NCI-H2081 treated with DMSO at 0.1 percent for 48 hours (cell line): ENCODE measurements at places on chromosomes 11 and 22.
A peak's percentile ranks its signal among the peaks of the same experiment; 100 is the strongest.

DNA sequence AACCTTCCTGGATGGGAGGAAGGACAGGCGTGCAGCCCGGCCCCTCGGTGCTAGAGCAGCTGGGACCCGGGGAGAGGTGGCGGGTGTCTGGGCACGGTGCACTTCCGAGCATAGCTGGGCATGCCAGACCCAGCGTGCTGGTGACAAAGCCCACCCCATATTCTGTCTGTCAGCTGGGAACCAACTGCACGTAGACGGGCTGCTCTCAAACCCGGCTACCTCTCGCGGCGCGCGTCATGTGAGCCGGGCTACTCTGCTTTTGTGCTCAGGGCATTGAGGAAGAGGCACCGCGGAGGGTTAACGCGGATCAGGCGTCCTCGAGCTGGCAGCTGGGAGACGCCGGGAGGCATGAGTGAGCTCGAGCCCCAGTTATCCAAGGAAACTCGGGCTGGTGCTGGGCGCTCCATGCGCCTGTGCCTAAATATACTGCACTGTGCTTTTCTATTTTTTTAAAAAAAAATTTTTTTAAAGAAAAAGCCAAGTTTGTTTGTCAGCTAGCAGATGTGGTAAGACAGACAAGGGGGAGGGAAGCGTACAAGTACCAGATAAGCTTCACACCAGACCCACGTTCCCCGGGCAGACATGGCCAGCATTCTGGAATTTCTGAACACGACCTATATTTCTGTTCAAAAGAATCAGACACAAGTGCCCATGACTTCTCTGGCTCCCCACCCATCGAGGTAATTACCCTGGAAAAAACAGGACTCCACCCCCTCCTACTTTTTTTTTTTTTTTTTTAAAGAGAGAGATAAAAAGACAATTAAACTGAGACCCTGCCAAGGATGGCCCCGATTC is 425.6 kb downstream of the SHANK2 start:
- DNase-seq, result peak; percentile 36

DNA sequence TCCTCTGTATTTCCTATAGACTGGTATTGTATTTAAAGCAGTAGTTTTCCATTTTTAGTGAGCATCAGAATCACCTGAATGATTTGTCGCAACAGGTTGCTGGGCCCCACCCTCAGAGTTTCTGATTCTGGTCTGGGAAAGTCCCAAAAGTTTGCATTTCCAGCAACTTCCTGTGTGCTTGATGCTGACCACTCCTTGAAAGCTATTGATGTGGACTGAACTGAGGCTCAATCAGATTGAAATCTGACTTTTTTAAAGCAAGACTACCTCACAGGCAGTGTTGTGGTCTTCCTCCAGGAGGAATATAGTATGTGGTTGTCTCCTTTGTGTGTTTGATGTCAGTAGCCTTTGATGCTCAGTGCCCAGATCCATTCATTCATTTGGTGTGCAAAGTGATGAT is 17.2 kb upstream of the MPZL2 start:
- no peak for DNase-seq

DNA sequence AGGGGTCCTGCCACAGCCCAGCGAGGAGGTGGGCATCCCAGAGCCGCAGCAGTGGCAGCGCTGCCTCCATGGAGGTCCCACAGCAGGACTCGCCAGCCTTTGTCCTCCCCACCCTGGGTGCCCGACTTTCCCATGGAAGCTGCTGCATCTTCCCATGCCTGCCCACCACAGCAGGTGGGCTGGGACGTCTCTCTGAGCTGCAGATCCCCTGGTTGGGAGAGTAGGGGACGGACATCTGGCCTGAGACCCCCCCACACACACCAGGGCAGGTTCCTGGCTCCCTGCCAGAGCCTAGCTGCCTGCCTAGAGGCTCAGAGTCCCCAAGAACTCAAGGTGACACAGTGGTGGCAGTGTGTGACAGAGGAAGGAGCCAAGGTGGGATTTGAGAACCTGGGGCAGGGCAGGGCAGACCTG is 21.5 kb upstream of the PRR5 start:
- DNase-seq, result no peak

- DNase-seq, result no peak
Measured at GRCh38 chr22:31344578-31345330, 1.4 kb downstream of the PATZ1 start.
